AG04450 (cell line): ENCODE measurements at places on chromosomes 6 and 20.

DNA sequence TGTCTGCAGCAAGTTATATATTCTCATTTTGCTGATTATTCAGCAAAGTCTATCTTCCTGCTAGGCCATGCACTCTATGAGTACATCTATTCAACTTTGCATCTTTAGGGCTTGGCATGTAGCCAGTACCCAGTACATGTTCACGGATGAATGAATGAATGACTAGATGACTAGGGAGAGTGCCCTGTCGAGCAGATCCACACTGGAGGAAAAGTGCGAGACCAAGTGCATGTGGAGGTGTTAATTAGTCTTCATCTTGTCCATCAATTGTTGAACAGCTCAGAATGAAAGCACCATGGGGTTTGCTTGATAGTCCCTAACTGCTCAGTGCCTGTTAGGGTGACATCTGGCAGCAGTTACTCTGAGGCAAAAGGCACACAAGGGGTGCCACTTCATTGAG is 30.4 kb downstream of the TM9SF4 start:
- DNase-seq: no peak

GRCh38 chr6:38572186-38572813 is 67.4 kb downstream of the BTBD9 start:
- no peak for DNase-seq

DNA sequence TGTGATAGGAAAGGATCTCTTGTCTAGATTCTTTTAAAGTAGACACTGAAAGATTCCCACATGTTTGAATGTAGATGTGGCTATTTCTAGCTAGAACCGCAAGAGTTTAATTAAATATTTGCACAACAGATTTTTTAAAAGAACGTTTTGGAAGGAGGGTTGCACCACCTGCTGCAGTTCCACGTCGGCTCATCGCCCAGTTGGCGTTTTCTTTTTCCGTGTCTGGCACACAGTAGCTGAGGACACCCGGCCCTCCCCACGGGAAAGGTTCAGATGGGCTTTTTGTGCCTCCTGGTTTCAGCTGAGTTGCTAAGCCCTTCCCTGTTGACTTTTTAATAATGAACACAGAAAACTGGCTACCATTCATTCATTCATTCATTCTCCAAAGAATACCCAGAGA is 41.8 kb upstream of the DOK5 start:
- no peak for DNase-seq

DNA sequence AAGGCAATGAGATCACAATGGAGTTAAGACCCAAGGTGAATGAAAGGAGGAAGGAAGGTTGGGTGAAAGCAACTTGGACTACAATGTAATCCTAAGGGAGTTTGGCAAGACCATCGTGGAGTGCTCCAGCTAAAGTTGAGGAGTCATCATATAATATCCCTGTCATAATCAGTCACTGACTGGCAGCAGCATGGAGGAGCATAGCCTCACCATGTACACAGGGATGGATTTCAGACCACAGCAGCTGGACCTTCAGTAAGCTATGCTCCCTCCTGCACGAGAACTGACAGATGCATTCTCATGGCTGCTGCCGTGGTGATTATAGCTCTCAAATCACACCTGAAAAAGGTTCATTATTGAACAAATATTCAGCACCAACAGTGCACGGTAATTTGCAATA is 43.0 kb downstream of the GOPC start:
- no peak for DNase-seq

DNA sequence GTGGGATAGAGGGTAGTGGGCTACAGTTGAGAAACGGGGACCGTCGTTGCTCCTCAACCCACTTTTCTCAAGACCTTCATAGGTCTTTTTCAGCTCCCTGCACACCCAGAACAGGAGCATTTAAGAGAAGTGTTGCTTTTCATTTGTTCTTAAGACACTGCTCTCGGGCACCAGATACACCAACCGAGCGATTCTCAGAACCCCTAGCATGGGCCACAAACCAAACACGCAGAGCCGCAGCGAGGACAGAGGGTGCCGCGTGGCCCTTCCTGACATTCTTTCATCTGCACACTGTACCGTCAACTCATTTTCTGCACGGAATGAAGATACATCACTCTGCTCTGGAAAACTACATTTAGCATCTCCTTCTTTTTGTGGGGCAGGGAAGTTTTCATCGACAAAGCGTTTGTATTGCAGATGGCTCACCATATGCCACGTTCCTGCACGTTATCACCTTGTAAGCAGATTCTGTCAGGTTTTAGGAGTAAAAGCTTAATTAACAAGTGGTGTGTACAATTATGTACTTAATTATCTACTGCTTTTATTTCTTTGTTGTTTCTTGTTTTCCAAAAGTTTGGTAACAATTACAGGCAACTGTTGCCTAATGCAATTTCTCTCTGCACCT is 70.4 kb upstream of the MLN start:
- DNase-seq: no peak

GRCh38 chr6:157667211-157668008 is 155.6 kb upstream of the SNX9 start:
- no peak for DNase-seq

GRCh38 chr20:64185276-64185900 is 21.1 kb downstream of the MYT1 start:
- DNase-seq: no peak

DNA sequence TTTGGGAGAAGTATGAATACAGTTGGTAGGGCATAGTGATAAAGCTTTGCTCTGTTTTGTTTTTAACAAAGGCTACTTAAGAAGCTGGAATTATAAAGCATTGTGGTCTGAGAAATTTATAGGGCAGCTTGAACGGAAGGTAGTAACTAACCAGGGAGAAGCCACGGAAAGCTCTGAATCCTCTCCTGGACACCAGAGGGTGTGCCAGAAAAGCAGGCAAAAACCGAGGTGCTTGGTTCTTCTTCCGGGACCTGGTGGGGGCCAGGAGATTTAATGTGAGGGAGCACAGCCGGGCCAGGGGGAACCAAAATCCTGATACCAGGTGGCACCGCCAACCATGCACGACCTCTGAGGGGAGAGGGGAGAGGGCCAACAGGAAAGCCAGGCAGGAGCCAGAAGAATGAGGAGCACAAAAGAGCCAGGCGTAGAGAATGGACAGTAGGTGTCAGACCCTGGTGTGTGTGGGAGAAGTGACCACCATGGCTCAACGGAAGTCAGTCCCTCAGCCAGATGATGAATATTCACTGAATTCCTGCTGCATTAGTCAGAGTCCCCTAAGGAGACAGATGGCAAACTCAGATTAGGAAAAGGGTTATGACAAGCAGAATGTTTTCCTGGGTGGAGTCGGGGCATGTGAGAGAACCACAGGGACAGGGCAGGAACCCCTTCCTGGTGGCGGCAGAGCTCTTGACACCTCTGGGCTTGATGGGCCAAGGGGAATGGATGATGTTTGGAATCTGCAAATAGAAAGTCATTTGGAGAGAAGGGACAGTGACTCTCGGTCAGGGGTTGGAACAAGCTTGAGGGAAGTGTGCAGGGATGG is 262.3 kb downstream of the ZNF217 start:
- no peak for DNase-seq

DNA sequence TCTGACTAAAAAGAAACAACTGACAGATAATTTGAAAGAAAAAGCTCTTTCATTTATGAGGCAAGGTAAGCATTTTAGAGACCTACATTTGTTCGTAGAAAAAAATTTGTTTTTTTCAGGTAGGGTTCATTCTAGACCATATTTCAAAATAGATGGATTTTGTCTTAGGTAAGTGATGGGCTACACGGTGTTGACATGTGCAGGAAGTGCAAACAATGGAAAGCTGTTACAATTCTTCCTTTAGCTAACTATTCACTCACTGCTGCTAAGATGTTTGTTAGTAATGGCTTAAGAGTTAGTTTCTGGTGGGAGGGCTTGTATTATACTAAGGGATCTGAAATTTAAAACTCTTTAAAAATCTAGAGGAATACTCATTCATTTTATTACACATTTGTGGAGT is 96.7 kb downstream of the CD109 start:
- no peak for DNase-seq

GRCh38 chr6:100463630-100464161 is 1.0 kb downstream of the SIM1 start:
- no peak for DNase-seq

DNA sequence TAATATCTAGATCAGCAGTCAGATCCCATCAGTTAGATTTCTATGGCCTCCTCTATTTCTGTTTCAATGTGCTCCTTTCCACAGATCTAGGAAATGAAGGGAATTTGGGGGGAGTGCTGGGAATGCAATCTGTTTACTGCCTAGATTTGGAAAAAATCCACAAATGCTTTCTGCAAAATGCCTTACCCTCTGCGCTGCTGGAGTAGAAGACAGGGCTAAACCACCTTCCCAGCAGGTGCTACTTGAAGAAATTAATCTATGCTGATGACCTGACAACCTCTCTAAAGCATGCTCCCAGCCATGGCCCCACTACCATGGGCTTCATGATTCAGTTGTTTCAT is 46.2 kb downstream of the LY86 start:
- no peak for DNase-seq

DNA sequence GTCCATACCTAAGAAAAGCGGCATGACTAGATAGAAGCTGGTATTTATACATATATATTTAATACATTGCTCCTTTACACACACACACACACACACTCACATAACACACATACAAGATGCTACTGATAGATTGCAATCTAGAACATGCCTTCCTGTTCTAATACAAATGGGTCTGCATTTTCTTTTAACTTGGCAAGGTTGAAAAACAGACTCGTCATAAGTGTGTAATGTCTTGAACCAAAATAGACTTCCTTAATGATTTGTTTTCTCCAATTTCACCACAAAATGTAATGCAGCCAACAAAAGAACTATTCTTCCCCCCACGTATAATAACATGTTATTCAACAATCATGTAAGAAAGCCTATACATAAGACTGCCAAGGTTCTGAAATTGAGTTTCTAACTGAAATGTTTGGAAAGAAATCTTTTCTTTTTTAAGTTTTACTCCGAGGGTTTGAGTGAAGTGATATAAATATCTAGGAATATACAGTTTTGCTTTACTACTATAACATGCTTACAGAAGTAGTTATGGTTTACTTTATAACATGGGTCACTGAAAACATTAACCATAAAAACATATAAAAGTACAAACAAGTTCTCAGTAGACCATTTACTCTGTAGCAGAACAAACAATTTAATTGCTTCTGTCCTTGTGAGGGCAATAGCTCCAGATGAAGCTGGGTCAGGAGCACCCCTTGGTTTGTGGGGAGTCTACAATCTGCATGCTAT is 207.5 kb downstream of the FOXC1 start:
- no peak for DNase-seq

DNA sequence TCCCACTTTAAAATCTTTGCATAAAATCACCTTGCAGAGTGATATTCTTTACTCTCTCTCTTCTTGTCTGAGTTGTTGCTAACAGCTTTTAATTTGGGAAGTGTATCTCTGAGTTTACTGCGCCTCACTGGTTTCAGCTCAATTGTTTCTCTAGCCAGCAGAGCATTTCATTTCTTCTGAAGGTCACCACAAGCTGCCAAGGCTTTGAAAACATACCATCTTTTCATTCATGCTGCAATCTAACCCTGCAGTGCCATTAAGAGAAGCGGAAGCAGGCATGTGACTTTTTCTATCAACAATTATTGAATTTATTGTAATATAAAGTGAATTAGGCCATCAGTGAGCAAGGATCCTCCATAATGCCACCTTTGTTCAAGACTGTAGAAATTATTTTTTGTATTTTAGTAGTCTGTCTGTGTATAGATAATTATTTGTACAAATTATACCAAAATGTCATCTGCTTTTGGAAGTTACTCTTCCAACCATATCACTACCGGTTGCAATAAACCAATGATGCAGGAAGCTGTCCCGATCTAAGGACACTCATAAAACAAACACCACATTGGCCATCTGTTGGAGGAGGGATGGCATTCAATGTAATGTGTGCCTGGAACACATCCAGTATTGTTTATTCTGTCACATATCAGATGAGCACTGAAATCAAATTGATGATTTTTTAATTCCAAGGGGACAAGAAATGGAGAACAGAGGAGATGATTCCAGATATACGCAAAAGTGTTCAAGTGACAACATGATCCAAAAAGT is 26.8 kb downstream of the HS3ST5 start:
- no peak for DNase-seq

GRCh38 chr20:43068482-43068881 is 121.2 kb downstream of the PTPRT start:
- no peak for DNase-seq

GRCh38 chr6:131430531-131430930 is 142.5 kb upstream of the ARG1 start:
- DNase-seq: no peak

DNA sequence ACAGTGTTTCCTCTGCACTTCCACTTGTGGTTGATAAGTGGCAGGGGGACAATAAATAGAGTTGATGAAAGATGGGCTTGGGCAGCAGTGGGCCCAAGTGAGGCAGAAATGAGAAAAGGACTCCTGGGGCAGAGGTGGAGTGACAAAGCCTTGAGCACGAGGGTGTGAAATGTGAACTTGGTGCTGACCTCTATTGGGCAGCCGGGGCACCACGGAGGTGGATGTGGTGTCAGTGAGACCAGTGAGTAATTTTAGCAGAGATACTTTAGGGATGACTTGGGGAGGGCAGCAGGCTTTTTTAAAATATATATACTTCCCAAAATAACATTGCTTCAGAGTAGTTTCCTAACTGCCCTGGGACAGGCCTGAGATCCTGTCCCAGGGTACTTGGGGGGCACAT is 30.6 kb upstream of the MYLK2 start:
- no peak for DNase-seq

DNA sequence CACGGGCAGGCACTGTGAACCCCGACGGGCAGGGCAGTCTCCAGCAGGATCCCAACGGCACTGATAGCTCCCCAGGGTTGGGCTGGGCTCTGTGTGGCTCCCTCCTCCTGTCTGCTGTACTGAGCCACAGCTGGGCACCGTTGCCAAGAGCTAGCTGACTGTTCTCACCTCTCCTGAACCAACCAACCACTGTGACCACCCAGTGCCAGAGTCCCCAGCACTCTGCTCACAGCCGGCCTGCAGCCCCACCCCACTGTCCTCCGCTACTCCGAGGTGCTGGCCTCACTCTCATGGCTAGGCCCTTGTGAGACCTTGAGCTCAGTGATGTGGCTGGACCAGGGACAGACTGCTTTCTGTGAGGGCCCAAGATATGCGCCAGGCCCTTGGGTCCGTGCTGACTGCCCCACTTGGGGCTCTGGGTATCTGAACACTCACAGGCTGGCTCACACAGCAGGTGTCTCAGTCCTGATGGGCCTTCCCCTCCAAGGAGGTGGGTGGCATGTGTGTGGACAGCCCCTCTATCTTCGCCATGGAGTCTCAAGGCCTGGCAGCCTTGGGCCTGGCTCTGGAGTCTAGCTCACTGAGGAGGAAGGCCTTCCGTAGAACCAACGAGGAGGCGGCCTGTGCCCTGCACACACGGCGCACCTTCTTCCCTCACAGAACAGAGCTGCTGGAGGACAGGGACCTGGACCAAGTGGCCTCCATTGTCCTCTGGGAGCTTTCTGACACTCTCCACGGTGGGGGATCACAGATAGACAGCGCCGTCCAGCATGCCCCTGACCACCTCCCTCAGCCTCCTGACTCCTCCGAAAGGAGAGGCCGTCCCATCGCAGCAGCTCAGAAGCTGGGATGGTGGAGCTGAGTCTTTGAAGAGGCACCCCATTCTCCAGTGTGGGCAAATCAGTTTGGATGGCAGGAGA is 53.5 kb downstream of the TCP11 start:
- DNase-seq: no peak
